ENCODE measurements at places on chromosomes 16 and 17.

- DNase-seq: no peak
These were observed 36.2 kb upstream of the MRPS23 start for GRCh38 chr17:57886020-57886419.

DNA sequence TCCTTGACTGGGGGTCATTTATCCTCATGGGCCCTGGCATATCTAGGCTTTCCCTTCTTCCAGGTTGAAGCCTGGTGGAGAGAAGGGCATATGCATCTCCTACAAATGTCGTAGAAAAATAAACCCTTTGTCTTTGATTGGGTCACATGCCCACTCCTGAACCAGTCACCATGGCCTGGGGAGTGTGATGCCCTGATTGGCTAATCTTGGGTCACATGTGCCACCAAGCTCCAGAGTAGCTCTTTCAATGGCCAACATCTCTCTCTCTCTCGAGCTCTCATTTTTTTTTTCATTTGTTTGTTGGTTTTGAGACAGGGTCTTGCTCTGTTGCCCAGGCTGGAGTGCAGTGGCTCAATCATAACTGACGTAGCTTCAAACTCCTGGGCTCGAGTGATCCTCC is 5.6 kb upstream of the XPO6 start:
- no peak for DNase-seq

DNA sequence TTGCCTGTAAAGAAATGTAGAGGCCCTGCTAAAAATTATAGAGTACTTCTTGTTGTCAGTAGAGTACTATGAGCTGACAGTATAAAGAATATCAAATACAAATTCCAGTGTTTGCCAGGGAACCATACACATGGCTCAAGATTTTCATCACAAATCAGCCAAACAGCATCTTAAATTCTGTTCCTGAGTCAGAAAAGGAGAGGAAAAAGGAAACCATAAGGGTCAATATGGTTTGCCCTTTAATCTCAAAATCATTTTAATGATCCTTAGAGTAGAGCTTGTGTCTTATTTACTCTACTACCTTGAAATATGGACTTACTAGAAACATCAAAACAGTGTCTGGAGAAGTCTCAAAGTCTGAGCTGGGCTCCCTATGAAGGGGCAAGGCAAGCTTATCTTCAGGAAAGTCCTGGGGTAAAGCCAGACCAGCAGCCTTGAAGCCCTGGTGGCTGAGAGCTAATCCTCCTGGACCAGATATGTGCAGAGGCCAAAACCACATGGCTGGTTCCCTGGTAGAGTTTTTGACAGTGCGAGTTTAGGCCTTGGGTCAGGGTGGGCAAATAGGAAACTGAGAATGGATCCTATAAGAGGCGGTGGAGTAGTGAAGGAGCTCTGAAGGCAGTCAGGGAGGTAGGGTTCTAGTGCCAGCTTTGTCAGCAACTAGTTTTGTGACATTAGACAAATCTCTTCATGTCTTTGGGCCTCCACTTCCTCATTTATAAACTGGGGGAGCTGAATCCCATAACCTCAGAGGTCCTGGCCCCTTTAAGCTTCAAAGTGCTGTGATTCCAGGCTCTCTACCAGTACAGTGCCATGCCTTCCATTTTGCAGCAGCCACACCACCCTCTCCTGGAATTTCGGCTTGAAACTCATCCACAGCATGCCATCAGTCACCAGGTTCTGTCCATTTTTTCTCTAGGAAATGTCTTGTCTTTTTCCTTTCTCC is 38.9 kb downstream of the MRTFB start:
- DNase-seq: no peak

GRCh38 chr16:23310217-23310616 is 8.1 kb downstream of the SCNN1B start:
- no peak for DNase-seq

- DNase-seq: no peak
These were observed at the start of gene CMTM2 for GRCh38 chr16:66578651-66579531. Gene CMTM2 (plus strand): TSS chr16:66579463. CDS start chr16:66579608, 145 bp downstream.

DNA sequence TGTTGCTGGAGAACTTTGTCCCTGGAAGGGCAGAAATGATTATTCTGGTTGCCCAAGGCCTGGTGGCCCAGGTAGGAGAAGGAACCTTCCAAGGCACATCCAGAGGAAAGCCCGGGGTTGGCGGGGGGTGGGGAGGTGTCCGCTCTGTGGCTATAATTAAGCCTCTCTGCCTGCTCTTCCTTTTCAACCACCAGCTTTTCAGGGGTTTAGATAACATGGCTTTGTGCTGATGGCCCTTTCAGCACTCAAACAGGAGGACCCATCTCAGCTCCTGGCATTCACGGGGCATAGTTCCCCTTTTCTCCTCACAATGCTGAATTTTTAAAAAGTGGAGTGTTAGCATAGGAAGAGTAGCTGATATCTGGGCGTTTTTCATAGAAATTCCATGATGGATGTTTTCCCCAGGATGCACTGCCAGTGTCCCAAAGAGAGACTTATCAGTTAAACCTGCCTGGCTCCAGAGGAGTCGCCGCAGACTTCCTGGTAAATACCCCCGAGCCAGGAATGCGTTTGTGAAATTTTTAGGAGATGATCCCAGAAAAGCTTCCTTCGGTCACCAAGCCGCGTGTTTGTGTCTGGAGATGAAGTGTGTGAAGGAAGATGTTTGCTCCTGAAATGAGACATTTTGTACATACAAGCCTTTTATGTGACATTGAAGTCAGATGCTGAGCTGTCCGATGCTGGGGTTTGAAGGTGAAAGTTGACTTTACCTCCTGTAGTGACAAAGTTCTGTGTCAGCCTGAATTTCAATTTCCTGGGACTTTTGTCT is 188.5 kb downstream of the MSI2 start:
- no peak for DNase-seq

DNA sequence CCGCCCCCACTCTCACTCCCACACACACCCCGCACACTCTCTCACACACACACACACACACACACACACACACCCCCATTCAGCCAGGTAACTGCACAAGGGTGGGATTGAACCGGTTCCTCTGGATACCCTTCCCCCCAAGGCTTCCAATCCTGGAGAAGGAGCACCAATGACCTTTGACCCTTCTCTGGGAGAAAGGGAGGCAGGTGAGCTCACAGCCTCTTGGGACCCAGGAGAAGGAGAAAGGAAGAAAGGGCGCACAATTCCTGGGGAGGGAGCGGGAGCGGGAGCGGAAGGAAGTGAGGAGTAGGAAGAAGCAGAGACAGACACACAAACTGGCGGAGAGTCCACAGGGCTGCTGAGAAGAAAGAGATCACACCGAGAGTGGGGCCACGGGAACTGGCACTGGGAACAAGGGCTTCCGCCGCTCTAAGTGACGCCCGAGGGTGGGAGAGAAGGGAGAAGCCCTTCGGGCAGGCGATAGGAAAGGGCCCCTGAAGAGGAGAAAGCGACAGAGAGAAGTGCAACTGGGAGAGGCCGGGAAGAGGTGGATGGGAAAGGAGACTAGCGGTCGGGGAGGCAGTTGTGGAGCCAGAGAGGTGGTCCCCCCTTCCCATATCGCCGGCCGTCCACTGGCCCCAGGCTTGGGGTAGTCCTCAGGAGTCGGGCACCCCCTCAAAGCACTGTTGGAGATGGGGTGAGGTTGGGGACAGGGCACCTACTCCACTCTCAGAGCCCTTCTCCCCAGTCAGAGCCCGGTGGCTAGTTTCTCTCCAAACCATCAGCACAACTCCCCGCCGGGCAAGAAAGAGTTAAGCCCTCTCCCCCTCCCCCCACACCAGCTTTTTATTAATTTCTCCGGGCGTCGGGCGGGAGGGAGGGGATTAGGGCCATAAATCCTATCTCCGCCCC is 1.3 kb downstream of the SAMD14 start:
- no peak for DNase-seq

DNA sequence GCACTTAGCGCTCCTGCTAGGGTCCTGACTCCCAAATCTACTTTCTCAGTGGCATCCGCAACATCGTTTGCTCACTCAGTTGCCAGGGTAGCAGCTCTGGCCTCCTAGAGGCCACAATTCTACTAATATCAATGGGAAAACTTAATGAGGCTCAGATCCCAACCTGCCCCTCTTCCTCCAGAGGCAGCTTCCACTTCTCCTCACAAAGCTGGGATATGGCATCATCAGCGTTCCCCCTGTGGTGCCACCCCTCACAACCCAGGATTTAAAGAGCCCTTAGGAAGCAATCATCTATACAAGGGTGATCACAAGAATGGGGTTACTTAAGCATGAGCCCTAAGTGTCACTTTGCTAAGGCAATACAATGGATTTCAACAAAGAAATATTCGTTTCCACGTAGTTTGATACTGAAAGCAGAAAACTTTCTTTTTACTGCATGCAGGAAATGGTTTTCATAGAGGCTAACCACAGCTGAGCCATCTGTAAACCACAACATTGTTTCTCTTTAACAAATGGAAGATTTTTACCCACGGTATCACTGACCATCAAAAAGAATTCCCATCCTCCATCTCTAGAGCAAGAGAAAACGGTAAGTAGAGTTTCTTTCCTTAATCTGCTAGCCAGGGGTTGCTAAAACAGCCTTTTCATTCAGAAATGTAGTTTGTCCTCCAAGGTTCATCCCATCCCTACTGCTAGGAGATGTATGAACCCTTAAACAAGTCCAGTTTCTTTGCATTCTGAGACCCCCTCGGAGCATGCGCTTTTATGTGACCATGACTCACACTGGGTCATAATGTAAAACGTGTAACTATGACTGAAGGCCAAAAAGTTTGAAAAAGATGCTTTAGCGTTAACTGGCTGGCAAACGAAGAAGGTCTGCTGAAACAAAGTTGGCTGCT is 68.3 kb upstream of the BCAR1 start:
- no peak for DNase-seq

DNA sequence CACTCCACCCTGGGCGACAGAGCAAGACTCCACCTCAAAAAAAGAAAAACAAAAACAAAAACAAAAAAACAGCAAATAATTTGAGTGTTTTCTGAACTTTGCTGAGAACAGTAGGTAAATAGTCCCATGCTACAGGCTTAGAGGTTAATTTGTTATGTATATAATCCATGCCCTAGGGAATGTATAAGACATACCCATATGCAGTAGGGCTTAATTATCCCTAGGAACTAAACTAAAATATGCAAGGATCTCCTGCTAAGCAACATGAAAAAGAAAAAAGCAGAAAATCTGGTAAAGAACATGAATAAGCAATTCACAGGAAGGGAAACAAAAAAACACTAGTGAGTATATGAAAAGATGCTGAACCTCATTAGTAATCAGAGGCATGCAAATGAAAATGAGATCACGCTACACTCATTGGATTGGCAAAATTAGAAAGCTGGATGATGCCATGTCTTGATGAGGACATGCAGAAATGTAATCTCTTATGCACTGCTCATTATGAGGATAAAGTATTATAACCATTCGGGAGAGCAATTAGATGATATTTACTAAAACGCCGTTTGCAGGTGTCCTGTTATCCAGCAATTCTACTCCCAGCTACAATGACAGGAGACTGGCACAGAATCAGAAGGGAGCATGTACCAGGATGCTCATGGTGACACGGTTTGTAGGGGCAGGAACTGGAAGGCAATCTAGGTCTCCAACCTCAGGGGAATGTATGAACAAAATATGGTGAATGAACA is 5.6 kb downstream of the KCTD13 start:
- DNase-seq: no peak

DNA sequence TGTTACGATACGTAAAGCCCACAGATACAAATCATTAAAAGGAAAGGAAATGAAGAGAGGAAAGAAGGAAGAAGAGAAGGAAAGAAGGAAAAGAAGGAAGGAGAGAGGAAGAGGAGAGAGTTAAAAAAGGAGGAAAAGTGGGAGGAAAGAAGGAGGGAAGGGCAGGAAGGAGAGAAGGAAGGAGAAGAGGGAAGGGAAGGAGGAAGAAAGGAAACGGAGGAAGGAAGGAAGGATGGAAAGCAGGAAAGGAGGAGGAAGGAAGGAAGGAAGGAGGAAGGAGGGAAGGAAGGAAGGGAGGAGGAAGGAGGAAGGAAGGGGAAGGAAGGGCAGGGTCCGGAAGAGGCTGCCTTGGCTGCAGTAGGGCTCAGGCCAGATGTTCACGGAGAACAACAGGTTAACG is 95.2 kb downstream of the ENGASE start:
- no peak for DNase-seq

GRCh38 chr16:89556750-89557689 is 3.5 kb upstream of the RPL13 start:
- DNase-seq: peak; percentile 68

DNA sequence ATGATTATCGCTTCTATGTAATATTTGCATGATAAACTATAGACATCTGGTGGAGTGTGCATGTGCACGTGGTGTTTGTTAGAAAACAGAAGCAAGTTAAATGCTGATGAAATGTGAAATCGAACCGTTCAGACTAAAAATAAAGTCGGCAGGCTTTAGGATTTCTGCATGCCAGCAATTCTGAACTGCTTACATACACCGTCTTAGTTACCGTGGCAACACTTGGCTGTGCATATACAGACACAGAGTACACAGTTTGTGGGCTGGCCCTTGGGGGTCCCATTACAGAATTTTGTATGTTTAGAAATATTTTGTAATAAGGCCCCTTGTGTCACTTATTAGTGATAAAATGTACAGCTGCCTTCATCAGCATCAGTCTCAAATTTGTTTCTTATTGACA is 605.5 kb downstream of the RBFOX1 start:
- DNase-seq: no peak

DNA sequence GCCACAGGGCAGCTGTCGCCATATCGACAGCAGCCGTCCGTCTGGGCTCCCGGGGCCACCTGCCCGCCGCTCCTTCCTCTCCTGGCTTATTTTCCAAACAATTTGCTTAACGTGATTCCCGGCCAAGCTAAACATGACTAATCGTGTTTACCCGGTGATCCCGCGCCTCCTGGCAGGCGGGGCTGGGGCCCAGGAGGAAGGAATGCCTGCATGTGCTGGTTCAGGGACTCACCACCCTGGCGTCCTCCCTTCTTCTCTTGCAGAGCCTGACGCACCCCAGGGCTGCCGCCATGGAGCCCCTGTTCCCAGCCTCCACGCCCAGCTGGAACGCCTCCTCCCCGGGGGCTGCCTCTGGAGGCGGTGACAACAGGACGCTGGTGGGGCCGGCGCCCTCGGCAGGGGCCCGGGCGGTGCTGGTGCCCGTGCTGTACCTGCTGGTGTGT is 6.1 kb downstream of the SSTR5 start:
- DNase-seq: no peak

- peak; percentile 95 for DNase-seq
These were observed 34.7 kb downstream of the MYO18A start for GRCh38 chr17:29145289-29146073.

GRCh38 chr17:7915611-7916384 is at the start of gene RNF227:
Gene RNF227 (minus strand): TSS chr17:7916289. CDS start chr17:7916195, 94 bp downstream.
- DNase-seq: peak; percentile 97
